Right ventricle myocardium superior (tissue), 1 donor: ENCODE measurements at places on chromosomes 7 and 10. TPM values are rescaled to one million over a fixed set of nuclear protein-coding genes. Genes with fewer than 3 reads are reported as not detected.

- no peak for DNase-seq
These were observed 32.3 kb downstream of the FAM107B start for GRCh38 chr10:14742382-14742781.

DNA sequence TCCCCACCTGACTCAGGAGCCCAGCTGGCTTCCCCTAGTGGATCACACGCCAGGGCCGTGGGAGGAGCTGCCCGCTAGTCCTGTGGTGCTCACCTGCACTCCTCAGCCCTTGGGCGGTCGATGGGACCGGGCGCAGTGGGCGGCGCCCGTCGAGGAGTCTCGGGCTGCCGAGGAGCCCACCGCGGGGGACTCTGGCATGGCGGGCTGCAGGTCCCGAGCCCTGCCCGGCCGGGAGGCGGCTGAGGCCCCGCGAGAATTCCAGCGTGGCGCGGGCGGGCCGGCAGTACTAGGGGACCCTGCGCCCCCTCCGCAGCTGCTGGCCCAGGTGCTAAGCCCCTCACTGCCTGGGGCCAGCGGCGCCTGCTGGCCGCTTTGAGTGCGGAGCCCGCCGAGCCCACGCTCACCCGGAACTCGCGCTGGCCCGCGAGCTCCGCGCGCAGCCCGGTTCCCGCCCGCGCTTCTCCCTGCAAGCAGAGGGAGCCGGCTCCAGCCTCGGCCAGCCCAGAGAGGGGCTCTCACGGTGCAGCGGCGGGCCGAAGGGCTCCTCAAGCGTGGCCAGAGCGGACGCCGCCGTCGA, 367.9 kb downstream of the TYW1 start:
- DNase-seq = no peak

DNA sequence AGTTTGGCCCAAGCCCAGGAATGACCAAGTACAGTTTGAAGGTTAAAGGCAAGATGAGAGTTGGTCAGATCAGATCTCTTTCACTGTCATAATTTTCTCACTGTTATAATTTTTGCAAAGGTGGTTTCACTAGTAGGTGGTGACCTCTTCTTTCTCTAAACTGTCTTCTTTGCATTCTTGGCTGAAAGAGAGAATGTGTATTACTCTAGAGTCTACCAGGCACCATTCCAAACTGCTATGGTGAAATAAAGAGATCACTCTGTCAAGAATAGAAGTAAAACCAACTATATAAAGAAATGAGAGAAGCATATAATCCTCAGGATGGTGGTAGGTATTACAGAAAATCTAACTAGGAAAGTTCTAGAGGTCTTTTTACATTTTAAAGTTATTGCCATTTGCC, 72.7 kb downstream of the DYNC1I1 start:
- no peak for DNase-seq

DNA sequence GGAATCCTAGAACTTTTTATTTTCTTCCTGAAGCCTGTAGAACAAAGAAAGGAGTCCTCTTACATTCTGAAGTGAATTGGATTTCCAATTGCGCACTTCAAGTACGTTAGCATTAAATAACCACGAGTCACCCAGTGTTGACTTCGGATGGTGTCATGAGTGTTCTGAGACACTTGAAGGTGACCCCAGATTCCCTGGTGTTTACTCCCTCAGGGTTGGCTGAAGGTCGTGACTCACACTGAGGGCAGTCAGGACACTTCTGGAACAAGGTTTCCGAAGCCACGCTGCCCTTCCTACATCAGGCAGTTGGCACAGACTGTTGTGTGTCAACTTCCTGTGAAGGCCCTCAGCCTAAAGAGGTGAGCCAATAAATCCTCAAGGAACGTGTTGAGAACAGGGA, 186.6 kb upstream of the CELF2 start:
- no peak for DNase-seq

- no peak for DNase-seq
These were observed 71.7 kb downstream of the NOD1 start for GRCh38 chr7:30406664-30407425.

DNA sequence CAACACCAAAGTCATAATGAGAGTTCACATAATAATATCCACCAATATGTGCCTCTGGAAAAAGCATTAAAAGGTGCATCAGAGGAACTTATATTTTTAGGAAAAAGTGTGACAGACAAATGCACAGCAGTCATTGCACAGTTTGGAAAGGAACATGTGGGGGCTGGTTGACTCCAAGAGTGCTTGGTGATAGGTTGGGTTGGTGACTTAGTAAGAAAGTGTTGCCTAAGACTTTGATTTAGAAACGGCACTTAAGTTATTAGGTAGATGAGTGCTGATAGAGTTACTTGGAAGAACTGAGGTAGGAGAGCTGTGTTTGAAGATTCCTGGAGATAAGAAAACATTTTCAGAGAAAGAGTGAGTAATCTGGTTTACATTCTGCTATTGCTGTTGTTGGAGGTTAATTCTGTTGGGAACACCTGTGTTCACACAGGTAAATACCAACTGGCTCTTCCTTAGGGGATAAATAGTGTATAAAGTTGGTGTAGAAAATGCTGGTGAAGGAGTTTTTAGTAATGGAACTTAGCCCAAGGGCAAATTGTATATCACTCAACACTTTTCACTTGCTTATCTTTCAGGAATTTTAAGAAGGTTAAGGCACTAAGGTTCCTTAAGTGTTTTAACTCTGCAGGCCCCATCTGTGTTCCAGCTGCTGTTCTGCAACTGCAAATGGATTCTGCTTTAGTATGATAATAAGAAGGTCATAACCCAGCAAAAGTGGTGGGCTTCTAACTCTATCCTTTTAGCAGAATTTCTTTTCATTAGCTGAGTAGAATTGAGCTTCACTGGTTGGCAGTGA, 196.1 kb downstream of the NSUN6 start:
- DNase-seq = no peak

DNA sequence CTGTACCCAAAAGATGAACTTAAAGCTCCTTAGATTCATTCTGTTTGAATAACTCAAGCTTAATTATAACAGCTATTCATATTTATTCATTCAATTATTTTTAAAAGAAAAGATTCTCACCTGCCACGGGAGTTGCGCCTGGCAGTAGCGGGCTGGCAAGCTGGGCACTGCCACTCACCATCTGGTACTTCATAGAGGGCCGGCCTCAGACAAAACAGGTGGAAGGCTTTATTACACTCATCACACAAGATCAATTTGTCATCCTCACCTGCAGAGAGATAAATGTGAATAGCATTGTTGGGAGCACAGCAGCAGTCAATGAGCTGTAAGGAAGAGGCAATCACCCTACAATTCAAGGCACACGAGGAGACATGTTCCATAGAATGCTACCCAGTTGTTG, 15.8 kb downstream of the FZD9 start:
- no peak for DNase-seq

DNA sequence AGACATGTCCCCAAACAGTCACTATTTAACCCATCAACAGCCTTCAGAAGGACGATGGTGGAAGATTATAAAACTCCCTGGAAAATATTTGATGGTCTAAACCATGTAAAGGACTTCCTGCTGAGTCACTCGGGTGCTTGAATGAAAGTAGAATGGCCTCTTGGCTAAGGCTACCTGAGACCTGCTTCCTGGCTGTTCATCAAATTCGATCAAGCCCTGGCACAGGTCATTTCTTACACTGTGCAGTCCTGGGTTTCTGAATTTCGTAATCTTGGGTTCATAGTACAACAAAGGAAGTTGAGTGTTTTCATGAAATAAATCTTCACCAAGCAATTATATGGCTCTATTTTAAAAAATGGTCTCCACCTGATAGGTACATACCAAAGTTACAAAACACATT, 260.3 kb upstream of the RNF32 start:
- no peak for DNase-seq

GRCh38 chr7:71826141-71826540, 586.0 kb downstream of the CALN1 start:
- no peak for DNase-seq

DNA sequence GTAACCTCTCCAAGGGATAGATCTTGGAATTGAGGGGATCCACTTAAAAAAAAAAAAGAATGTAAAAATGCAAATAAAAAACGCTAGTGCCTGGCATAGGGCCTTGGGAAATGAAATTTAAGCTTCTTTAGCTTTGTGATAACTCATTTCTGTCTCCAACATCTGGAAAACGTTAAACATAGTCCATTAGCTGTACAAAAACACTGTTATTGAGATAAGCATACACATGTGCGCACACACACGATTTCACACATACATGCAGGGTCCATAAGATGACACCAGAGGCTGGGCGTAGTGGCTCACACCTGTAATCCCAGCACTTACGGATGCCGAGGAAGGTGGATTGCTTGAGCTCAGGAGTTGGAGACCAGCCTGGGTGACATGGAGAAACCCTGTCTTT, 13.7 kb upstream of the CUL2 start:
- DNase-seq = no peak

DNA sequence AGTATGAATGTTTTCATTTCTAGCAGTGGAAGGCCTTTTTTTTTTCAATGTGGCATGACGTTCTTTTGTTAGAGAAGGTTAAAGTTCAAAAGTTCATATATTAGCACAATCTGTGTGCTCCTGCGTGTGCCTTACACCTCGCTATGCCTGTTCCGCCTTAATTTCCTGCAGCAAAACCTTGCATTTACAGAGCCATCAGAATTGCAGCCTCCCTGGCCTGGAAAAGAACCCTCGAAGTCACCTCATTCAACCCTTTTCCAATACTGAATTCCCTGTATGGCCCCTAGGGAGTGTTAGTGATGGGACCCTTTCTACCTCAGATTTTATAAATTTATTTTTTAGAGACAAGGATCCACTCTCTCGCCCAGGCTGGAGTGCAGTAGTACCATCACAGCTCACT, 103.5 kb upstream of the ZNF438 start:
- no peak for DNase-seq

GRCh38 chr7:154167807-154168206, 115.6 kb downstream of the DPP6 start:
- no peak for DNase-seq

- no peak for DNase-seq
These were observed 24.2 kb downstream of the CCM2 start for GRCh38 chr7:45024126-45024744.

- no peak for DNase-seq
These were observed 552.5 kb downstream of the TYW1 start for GRCh38 chr7:67549126-67549525.

GRCh38 chr10:77082601-77083252, 554.9 kb downstream of the KCNMA1 start:
- no peak for DNase-seq

DNA sequence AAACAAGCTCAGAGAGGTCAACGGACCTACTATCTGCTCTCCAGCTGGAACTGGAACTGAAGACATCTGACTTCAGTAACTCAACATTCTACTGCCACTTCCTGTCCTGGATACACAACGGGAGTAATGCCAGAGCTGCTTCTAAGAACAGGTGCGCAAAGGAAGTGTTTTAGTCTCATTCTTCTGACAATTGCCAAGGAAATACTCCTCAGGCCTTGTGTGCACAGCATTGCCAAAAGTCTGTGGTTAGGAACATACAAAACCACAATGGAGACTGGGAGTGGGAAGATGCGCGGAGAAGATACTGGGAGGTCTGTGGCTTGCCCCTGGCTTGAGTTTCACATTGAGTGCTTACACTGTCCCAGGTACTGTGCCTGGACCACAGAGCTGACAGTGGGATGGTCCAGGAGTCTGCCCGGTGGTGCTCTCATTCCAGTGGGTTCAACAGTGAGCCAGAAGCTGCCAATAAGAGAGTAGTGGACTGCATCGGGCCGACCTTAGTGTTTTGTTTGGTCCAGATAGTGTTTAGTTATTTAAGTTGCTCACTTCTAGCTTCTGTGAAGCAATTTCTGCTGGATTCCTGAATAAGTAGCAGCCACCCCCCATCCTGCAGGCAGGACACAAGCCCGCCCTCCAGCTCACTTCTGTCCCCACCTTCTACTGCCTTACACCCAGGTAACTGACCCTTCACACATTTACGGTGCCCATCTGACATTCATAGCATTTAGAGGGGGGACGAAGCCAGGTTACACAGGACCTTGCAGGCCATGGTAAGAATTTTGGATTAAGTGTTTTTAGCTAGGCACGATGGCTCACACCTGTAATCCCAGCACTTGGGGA, 10.3 kb downstream of the TBL2 start:
- DNase-seq = no peak

GRCh38 chr10:72140174-72140573, 51.8 kb upstream of the SPOCK2 start:
- DNase-seq = no peak

DNA sequence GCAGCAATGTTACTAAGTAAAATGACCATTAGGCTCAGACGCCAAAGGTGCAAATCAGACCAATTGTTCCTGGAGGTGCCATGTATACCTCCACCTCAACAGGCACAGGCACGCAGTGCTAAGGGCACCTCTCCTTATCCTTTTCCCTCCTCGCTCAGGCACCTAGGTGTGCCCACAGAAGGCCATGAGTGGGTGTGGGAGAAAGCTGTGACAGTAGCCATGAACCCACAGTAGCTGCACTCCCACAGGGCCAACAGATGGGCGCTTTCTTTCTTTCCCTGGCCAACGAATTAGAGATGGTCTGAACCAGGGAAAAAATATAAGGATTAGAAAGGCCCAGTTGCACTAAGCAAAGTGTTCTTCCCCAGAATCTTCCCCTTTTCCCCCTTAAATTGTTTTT, 15.5 kb upstream of the TNS3 start:
- DNase-seq = no peak

- DNase-seq = peak; percentile 54
These were observed at the start of gene GIMAP5 for GRCh38 chr7:150737265-150738055. GIMAP5 (plus strand) TSS chr7:150737418; CDS start chr7:150740885, 3,467 bp downstream.

DNA sequence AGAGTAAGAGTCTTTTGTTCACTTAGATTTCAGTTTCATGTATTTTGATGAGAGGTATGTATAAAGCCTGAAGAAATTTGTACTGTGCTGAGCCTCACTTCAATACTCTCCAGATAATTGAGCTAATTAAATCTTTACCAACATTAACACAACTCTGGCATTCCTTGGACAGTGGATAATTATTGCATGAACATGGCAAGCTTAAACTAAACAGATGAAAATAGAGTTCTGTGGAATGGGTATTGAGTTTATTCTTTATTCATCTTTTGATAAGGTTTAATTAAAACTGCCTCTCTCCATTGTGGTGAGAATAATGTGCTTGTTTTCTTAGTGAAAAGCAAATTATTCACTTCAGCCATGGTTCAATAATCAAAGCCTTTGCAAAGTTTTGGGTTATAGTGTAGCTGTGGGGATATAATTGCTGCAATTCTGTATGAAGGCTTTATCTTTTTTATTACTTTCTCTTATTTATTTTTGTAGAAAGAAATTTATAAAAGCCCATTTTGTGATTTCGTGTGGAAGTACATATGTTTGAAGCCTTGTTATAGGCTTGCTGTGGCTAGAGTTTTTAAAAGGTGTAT, 126.4 kb upstream of the FZD1 start:
- no peak for DNase-seq

- no peak for DNase-seq
These were observed 1.1 kb downstream of the ARID5B start for GRCh38 chr10:61902445-61903220.

- DNase-seq = no peak
These were observed 40.6 kb downstream of the SEC23IP start for GRCh38 chr10:119933179-119933578.

- DNase-seq = peak; percentile 85
These were observed 13.9 kb downstream of the TSPAN14 start for GRCh38 chr10:80468002-80468401.

PNLIPRP1 gene
- not detected for total RNA-seq

PDK4 gene
- total RNA-seq = 374 TPM

OR2A12 gene
- total RNA-seq = not detected

COL13A1 gene
- total RNA-seq = 0.89 TPM

SPDYE11 gene
- total RNA-seq = not detected

SGCE gene
- total RNA-seq = 15.8 TPM
